HepG2 (cell line): ENCODE measurements at places on chromosomes 16 and 17. TPM values are rescaled to one million over a fixed set of nuclear protein-coding genes. Genes with fewer than 3 reads are reported as not detected.

Gene CCDC182
- not detected in 2 replicates for total RNA-seq

Gene PRAC1
- not detected in 2 replicates for total RNA-seq

Gene PTGES3L
- 1.2 and 1.9 TPM in 2 replicates for total RNA-seq

Gene MEIOC
- 0.07 and 0.15 TPM in 2 replicates for total RNA-seq

Gene DNAH9
- total RNA-seq, result not detected in 2 replicates

Gene NT5C3B
- 92.1 and 104 TPM in 2 replicates for total RNA-seq

Gene AGRP
- total RNA-seq, result not detected in 2 replicates

- H3K27me3 ChIP-seq, result no peaks in the 10 kb centered on the region
- peaks cover 2% of the 10 kb centered on the region for H3K36me3 ChIP-seq
- DNase-seq, result peak; percentile 79
- no peak overlapping the region for H3K4me3 ChIP-seq
These were observed 95.0 kb downstream of the ADCY9 start for GRCh38 chr16:4021070-4021779.

GRCh38 chr16:9279291-9280068 lies 188.0 kb downstream of the HAPSTR1 start:
- H3K27me3 ChIP-seq, result peaks cover 9% of the 10 kb centered on the region; the same call in 1 of the 3 replicates
- H3K36me3 ChIP-seq, result no peaks in the 10 kb centered on the region
- DNase-seq, result no peak

GRCh38 chr17:4712526-4712925 lies 2.1 kb downstream of the ARRB2 start:
- H3K27ac ChIP-seq, result no peak overlapping the region
- peaks cover 8% of the 10 kb centered on the region for H3K36me3 ChIP-seq
- DNase-seq, result no peak
- no peaks in the 10 kb centered on the region for H3K27me3 ChIP-seq
- H3K4me1 ChIP-seq, result peaks cover 39% of the 10 kb centered on the region

GRCh38 chr16:9763505-9763904 lies 418.7 kb downstream of the GRIN2A start:
- no peaks in the 10 kb centered on the region for H3K36me3 ChIP-seq
- H3K27me3 ChIP-seq, result peaks cover 22% of the 10 kb centered on the region; the same call in 2 of the 3 replicates
- no peak overlapping the region for H3K27ac ChIP-seq

- H3K27me3 ChIP-seq, result peaks cover 19% of the 10 kb centered on the region
- DNase-seq, result peak; percentile 48
- H3K36me3 ChIP-seq, result no peaks in the 10 kb centered on the region
- H3K27ac ChIP-seq, result no peak overlapping the region
- no peak overlapping the region for H3K4me3 ChIP-seq
These were observed 24.2 kb downstream of the SGSH start for GRCh38 chr17:80195671-80196529.

DNA sequence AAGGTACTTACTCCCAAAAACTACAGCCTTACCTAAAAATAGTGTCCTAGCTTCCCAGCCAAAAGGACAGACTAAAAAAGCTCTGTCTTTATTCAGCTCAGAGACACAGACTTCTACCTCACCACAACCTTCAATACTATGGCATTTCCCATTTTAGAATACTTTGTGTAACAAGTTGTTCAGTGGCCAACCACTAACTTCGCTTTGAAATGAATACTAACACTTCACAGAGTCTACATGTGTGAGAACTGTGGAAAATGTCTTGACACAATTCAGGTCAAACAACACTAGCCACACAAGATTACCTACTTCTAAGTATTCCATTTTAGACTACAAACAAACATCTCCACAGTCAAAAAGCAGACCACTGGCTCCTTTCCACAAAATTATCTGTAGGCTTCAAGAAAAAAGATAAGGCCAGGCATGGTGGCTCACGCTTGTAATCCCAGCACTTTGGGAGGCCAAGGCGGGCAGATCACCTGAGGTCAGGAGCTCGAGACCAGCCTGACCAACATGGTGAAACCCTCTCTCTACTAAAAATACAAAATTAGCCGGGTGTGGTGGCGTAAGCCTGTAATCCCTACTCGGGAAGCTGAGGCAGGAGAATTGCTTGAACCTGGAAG lies 3.2 kb downstream of the HELZ start:
- no peaks in the 10 kb centered on the region; the same call in 2 of the 3 replicates for H3K27me3 ChIP-seq
- no peak overlapping the region for H3K27ac ChIP-seq
- peaks cover 33% of the 10 kb centered on the region for H3K36me3 ChIP-seq
- H3K4me3 ChIP-seq, result peak overlapping the region; percentile 29

- no peak overlapping the region for H3K4me3 ChIP-seq
- no peak for DNase-seq
- H3K4me1 ChIP-seq, result no peaks in the 10 kb centered on the region
- H3K36me3 ChIP-seq, result no peaks in the 10 kb centered on the region
- H3K27me3 ChIP-seq, result peaks cover 77% of the 10 kb centered on the region
These were observed 4.5 kb downstream of the ADAD2 start for GRCh38 chr16:84195201-84196093.

GRCh38 chr17:77930780-77931768 lies 27.4 kb upstream of the TNRC6C start:
- H3K36me3 ChIP-seq, result no peaks in the 10 kb centered on the region
- no peak overlapping the region for H3K27ac ChIP-seq
- no peak overlapping the region for H3K4me3 ChIP-seq
- H3K27me3 ChIP-seq, result peaks cover 9% of the 10 kb centered on the region; the same call in 1 of the 2 replicates
- peaks cover 15% of the 10 kb centered on the region for H3K4me1 ChIP-seq

- no peaks in the 10 kb centered on the region for H3K27me3 ChIP-seq
- no peak for DNase-seq
- H3K27ac ChIP-seq, result no peak overlapping the region
- no peak overlapping the region for H3K4me3 ChIP-seq
- H3K36me3 ChIP-seq, result no peaks in the 10 kb centered on the region
These were observed 32.8 kb downstream of the TANC2 start for GRCh38 chr17:62998665-62999393.

GRCh38 chr17:41367426-41368075 lies 2.1 kb downstream of the KRT33B start:
- no peak overlapping the region for H3K4me3 ChIP-seq
- H3K4me1 ChIP-seq, result no peaks in the 10 kb centered on the region
